ENCODE measurements at places on chromosomes 12 and 14.

GRCh38 chr12:6435961-6436715 is 8.6 kb upstream of the CD27 start:
- DNase-seq = no peak

- DNase-seq = no peak
These were observed 57.4 kb downstream of the BAZ1A start for GRCh38 chr14:34817768-34818167.

DNA sequence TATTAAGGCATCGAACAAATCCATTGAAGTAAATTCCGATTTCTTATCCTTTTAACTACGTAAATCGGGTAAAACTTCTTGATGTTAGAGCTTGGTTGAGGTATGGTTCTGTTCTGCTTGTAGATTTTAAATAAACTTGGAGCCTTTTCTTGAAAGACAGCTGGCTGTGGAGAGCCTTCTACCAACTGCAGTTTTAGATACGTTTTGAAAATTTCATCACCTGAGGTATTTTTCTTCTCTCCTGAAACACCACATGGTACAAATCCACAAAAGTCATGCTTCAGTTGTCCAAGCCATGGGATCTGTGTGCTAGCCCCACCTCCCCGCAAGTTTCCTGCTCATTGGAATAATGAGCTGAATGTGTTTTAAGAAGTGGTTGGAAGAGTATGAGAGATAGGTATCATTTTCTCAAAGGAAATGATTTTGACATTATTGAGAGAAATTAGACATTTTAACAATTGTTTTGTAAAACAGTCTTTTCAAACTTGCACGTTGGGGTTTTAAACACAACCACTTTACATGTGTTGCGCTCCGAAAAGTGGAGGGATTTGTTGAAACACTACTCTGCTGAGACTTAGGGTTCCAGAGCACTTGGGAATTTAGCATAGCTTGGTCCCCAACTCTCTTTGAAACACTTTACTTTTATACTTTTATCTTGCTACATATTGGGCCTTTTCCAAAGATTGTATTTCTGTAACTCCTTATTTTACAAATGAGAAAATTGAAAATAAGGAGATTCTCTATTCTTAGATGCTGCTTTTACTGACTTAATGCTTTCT is 1.4 kb downstream of the PPM1A start:
- peak; percentile 51 for DNase-seq

- no peak for DNase-seq
These were observed 875 bp downstream of the MFAP5 start for GRCh38 chr12:8661751-8662150.

- no peak for DNase-seq
These were observed 141.7 kb upstream of the NRXN3 start for GRCh38 chr14:78028471-78028870.

GRCh38 chr12:80142640-80143039 is 43.3 kb downstream of the OTOGL start:
- no peak for DNase-seq

- no peak for DNase-seq
These were observed 867 bp downstream of the RHOJ start for GRCh38 chr14:63205044-63205575.

GRCh38 chr12:53722450-53723041 is 4.7 kb downstream of the CALCOCO1 start:
- DNase-seq = no peak

DNA sequence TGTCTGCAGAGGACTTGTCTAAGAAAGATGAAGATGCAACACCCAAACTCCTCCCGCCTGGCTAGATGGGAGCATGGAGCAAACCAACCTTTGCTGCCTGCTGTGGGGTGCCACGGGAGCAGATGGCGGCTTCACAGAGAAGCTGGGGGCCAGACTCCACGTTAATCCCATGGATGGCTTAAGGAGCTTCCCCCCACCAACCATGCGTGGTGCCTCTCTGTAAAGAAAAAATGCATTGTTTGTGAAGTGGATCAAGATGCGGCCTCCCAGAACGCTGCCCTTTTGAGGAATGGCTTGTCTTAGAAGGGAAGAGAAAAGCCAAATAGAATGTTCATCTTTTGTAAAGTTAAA is 15.6 kb downstream of the MVK start:
- DNase-seq = no peak

DNA sequence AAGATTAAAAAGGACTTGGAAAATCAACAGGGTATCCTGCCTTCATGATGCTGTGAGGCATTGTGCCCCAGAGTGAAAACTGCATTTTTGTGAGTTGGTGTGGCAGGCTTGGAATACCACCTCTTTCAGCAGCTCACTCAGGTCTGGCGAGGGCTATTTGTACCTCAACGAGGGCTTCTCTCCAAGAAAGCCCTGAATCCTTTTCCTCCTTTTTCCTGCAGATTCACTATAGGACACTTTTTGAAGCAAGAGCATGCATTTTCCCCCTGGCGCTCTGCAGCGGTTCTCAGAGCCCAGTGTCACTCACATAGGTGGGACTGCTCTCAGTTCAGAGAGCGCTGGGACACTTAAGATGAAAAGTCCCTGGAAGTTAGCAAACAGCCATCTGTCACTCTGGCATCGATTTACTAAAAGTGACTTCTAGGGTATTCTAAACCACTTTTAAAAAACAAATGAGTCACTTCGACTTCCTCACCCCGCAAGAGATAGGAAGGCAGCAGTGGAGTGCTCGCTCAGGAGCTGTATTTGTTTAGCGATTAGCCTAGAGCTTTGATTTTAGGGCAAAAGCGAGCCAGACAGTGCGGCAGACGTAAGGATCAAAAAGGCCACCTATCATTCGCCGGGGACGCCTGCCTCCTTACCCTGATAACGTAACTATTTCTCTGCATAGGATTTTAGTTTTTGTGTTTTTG is 782 bp upstream of the LGR5 start:
- no peak for DNase-seq

DNA sequence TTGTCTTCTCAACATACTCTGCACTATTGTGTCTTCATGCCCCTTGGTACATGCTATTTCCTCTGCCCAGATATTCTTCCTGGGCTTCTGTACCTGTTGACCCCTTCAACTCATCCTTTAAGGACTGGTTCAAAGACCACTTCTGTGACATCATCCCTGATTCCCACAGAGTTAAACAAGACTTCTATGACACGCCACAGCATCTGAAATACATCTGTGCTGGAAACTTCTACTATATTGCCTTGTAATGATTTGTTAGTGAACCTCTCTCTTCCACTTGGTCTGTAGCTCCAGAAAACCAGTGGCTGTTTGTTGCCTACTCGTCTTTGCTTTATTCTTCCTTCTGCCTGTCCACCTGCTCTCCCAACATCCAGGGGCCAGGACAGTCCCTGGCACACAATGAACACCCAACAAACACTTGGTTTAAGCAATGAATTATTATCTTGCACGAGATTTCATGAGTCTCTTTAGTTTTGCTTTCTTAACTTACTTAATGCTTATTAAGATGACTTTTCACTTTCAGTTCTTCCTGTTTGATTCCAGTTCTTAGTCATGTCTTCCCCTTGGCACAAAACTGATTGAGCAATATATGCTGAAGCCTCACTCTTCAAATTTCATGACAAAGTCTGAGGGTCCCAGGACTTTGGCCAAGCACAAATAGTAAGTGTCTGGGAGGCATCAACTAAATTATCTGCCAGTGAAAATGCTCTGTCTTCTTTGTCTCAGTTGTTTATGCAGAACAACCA is 485.9 kb downstream of the APAF1 start:
- no peak for DNase-seq

GRCh38 chr12:116719731-116720528 is 17.9 kb downstream of the SPRING1 start:
- DNase-seq = no peak

GRCh38 chr12:67592228-67593011 is 56.1 kb upstream of the DYRK2 start:
- no peak for DNase-seq

DNA sequence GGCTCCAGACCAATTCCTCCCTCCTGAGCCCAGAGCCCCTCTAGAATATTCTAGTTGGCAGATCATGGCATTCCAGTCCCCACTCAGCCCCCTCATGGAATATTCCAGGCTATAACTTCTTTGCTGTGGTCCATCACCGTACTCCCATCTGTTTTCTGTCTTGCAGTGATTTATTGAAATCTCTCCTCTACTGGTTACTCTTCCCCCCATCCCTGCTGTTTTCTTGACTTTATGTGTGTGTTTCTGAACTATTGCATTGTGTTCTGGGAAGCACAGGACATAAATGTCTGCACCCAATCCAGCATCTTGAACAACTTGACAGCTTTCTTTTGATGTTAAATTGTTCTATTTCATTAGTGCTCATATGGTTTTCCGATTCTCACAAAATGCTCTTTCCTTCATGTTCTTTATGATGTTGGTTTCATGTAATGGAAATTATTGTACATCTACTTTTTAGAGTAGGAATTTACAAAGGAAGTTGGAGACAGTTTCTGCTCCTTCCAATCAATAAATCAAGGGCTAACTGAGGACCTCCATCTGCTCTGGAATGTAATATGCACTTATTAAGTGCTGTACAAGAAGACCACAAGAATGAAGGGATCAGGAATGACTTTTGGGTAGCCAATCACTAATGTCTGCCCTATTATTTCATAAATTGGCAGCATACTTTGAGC is 26.3 kb downstream of the PDE6H start:
- DNase-seq = no peak

DNA sequence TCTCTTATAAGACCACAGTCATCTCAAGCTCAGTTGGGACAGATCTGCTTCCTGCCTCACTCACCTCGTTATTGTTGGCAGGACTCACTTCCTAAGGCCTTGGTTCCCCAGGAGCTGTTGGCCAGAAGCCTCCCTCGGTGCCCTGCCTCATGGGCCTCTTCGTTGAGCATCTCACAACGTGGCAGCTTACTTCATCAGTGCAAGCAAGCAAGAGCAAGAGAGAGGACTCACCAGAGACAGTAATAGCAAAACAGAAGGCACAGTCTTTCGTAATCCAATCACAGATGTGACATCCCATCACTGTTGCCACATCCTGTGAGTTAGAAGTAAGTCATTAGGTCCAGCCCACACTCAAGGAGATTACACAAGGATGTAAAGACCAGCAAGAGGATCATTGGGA is 5.1 kb upstream of the NUMB start:
- DNase-seq = peak; percentile 83

GRCh38 chr14:71524320-71524982 is 407.8 kb upstream of the RGS6 start:
- no peak for DNase-seq

DNA sequence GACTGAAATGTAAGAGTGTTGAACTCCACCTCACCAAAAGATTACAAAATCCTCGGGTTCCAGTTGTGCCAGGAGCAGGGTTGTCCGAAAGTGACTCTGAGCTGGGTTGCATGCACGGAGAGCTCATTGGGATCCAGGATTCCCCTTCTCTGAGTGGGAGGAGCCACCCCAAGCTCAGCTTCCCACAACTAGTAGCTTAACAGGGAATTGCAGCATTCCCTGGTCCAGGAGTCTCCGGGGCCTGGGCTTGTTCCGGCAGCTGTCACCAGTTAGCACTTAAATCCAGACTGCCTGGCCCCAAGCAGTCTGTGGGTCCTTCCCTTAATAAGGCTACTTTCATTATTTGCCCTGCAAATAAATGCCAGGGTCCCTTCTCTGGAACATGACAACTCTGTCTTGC is 50.1 kb downstream of the CD9 start:
- no peak for DNase-seq
